ENCODE measurements at places on chromosomes 5 and 9.
A peak's percentile ranks its signal among the peaks of the same experiment; 100 is the strongest.

- no peak for DNase-seq
These were observed 2.4 kb downstream of the OTP start for GRCh38 chr5:77635917-77636640.

- DNase-seq, result peak; percentile 31
These were observed 96.8 kb downstream of the PHF2 start for GRCh38 chr9:93673021-93673838.

- peak; percentile 93 for DNase-seq
These were observed 77.9 kb downstream of the AK8 start for GRCh38 chr9:132800038-132800648.

DNA sequence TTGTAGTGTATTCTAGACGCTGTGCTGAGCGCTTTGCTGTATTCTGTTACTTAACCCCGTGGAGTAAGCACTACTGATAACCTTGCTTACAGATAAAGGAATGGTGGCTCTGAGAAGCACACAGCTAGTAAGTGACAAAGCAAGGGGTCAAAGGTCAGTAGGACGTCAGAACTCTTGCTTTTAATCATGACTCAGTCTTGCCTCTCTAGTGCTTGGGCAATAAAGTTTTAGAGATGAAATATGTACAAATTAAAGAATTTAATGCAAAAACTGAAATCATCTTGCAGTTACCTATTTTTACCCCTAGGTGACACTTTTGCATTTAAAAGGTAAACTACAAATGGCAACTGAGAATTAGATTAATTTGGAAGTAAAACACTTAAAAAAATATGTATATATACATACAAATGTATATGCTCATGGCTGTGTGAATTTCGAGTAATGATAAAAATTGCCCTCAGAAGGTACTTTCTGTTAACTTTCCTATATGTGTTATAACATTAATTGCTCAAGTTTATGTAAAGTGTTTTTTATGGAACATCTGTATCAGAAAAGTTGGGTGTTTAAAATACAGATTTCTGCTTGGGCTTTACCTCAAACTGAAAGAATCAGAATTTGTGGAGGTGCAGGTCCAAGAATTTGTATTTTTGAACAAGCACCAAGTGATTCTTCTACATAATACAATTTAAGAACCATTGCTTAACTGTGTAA lies 175.1 kb upstream of the DAB2 start:
- no peak for DNase-seq

DNA sequence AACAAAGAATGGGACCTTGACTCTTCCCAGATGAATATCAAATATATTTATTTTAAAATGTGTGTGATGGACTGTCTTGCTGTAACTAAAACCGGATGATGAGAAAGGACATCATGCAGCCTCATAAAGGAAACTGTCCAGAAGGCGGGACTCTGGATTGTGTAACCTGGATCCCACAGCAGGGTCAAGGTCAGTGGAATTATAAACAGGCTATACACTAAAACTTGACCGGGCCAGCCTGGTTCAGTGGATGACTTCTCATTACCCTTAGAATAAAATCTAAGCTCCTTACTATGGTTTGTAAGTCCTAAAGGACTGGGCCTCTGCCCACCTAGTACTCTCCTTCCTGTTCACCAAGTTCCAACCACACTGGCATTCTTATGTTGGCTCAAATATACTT lies 280.3 kb downstream of the ELAVL2 start:
- DNase-seq, result no peak

- no peak for DNase-seq
These were observed 141.8 kb downstream of the FAM174A start for GRCh38 chr5:100676817-100677631.

- no peak for DNase-seq
These were observed 220.1 kb upstream of the DMAC1 start for GRCh38 chr9:8019636-8020035.

DNA sequence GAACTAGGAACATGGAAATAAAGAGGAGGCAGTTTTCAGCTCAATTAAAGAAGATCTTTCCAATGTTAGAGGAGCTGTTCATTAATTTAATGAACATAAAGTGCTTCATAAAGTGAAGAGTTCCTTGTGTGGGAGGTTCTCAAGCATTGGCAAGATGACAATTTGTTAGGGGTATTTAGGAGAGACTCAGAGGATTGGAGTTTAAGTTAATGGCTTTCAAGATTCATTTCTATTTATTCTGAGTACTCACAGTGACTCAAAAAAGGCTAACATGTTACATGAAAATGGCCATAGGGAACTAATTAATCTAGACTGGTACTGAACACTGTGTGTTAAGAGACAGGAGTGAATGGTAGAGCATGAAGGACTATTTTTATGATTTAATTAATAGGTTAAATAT lies 55.4 kb upstream of the CDH12 start:
- DNase-seq, result no peak

- no peak for DNase-seq
These were observed 9.4 kb upstream of the CD74 start for GRCh38 chr5:150422075-150422474.

- DNase-seq, result no peak
These were observed 172.8 kb downstream of the ENTREP1 start for GRCh38 chr9:69497816-69498215.

DNA sequence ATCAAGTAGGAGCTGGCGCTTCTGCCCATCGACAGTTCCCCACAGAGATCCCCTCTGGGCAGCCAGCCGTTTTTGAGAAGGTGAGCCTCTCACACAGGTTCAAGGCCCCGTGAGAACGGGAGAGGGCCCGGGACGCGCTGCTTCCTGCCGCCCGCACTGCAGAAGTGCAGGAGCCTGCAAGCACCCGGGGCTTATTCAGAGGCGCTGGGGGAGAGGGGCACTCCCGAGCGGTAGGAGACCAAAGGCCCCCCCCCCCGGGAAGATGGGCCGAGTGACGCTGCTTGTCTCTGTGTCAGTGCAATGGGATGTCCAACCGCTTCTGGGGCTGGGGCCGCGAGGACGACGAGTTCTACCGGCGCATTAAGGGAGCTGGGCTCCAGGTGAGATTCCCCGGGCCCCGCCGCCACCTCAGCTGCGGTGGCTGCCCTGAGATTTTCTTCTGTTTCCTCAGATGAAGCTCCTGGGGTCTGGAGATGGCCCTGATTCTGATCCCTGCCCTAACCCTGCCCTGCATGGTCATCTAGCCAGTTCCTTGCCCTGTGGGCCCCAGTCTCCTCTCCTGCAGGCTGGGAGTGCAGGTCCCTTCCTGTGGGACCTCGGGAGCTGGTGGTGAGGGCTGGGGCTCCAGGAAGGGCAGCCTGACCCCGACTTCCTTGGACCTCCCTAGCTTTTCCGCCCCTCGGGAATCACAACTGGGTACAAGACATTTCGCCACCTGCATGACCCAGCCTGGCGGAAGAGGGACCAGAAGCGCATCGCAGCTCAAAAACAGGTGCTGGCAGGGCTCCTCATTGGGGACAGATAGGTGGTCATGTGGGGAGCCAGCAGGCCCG lies 8.5 kb downstream of the B4GALT7 start:
- DNase-seq, result no peak

- DNase-seq, result no peak
These were observed 101.4 kb upstream of the STC2 start for GRCh38 chr5:173429489-173430150.

GRCh38 chr5:32984851-32985610 lies 273.9 kb downstream of the NPR3 start:
- no peak for DNase-seq

- DNase-seq, result no peak
These were observed 17.7 kb upstream of the ANXA1 start for GRCh38 chr9:73133921-73134407.

- peak; percentile 68 for DNase-seq
These were observed 29.3 kb downstream of the CARTPT start for GRCh38 chr5:71748360-71748759.

DNA sequence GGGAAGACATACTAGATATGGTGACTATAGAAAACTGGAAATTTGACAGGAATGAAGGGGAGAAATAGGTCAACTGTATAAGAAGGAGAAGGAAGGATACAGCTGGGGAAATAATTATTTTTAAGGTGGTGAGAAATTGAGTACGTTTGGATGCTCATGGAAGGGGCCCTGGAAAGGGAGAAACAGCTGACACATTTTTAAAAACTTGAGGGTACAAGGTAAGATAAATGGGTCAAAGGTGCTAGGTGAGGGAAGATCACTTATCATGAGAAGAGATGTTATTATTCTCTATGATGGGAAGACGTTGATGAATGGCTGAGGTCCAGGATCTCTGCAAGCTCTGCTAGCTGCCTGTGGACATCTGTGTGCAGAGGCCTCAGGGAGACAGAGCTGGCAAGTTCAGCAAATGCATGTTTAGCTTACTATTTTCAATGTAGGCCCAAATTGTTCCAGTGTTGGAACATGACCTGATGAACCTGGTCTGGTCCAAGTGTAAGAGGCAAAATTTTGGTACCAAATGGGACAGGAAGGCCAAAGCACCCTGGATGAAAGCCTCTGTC lies 181.7 kb downstream of the MTRR start:
- DNase-seq, result no peak

DNA sequence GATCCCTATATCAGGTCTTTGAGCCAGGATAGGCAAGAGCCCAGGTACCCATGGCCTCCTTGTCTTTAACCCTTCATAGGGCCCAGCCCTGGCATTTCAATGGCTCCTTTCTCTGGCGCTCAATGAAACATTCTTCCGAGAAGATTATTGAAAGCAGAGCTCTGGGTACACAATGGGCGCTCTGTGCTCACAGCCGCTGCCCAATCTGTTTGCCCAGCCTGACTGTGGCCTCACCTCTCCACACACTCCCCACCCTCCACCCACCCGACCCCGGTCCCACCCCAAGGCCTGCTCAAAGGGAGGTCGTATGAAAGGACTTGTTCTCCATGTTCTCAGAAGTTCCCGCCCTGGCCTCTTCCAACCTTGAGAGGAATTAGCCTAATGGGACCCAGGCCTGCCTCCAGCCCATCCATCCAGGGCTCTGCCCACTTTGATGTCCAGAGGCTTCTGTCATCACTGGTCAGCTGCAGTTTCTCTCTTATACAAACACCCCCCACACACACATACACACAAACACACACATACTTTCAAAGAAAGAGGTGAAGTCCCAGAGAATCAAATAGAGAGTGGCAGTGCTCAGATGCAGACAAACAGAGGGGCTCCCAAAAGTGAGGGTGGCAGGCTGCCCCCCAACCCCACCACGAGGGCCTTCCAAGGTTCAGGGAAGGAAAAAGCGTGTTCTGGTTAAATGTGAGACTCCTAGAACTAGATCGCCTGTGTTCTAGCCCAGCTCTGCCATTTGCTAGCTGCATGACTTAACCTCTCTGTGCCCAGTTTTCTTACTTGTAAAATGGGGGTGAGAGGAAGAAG lies 5.1 kb upstream of the ARSI start:
- DNase-seq, result no peak

DNA sequence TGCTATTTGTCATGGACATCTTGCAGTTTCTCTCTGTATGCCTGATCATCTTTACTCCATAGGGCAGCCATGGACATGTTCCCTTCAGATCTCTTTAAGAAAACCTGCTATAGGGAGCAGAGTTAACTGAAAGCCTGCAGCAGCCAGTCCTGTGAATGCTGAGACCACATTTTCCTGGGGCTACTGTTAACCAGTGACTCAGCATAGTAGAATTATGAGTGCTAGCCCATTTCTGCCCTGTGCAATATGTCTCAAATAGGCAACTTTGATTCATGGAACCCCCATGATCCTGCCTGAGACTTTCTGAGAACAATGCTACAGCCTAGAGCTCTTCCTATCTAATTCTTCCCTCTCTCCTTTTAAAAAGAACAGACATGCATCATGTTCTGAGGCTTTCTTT lies 624.2 kb downstream of the CHSY3 start:
- no peak for DNase-seq

DNA sequence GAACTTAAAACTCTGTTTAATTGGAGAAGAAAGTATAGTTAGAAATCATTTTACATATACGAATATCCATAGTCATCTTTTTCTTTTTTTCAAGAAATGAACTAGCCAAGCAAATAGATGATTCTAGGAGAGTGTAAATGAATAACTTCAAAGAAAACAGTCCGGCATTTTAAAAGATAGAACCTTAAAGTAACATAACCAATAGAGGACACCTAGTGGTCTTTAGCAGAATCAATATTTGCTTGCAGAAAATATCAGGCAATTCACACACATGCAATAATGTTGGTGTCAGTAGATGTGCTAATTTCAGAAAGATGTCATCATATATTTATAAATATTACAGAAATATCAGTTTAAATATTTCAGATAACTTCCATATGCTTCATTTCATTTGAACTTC lies 57.1 kb downstream of the HCN1 start:
- DNase-seq, result no peak

- no peak for DNase-seq
These were observed 7.1 kb upstream of the BTF3 start for GRCh38 chr5:73491155-73491554.

GRCh38 chr9:35229066-35229778 lies 67.4 kb downstream of the UNC13B start:
- DNase-seq, result no peak

- DNase-seq, result no peak
These were observed 335.0 kb upstream of the TUSC1 start for GRCh38 chr9:26013199-26013598.

DNA sequence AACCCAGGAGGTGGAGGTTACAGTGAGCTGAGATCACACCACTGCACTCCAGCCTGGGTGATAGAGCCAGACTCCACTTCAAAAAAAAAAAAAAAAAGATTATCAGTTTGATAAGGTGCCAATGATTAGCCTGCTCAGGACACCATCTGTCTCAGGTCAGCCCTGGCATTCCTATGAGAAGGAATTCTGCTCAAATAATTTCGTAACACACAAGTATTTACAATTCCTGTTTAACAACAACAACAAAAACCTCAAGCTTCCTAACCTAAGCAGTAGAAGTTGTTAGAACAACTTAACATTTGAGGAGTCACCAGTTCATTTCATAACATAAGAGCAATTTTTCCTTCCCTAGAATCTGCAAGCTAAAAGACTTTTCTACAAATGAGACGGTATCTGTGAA lies 85.0 kb downstream of the LHFPL2 start:
- no peak for DNase-seq

- no peak for DNase-seq
These were observed 6.5 kb downstream of the TRAF1 start for GRCh38 chr9:120919843-120920805.

- DNase-seq, result no peak
These were observed 108.7 kb downstream of the JAKMIP2 start for GRCh38 chr5:147673791-147674190.
